MV-4-11 (cell line): ENCODE measurements at places on chromosomes 2 and 18.

- peak; percentile 12 for DNase-seq
Measured at GRCh38 chr2:127392133-127392827, 4.5 kb upstream of the MAP3K2 start.

DNA sequence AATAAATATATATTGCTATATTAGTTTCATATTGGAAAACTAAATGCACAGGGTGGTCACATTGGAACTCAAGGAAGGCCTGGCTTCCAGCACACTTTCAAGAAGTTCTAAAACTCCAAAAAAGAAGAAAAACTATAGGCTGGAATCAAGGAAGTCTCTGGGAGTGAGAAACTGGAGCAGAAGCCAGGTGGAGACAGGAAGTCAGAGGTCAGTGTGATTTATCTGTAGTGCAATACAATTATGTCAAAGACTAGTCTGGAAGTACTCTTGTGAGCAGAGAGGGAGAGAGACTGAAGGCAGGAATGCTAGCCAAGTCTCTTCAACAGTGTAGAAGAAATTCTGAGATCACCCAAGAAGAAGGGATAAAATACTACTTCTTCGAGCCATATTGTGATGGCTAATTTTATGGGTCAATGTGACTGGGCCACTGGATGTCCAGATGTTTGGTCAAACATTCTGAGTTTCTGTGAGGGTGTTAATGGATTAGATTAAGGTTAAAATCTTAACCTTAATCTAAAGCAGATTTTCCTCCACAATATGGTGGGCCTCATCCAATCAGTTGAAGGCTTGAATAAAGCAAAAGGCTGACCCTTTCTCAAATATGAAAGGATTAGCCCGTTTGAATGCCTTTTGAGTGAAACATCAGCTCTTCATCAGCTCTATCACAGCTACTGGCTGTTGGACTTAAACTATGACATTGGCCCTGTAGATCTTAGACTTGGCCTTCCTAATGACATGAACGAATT, 208.0 kb downstream of the TDRD15 start:
- no peak for DNase-seq

DNA sequence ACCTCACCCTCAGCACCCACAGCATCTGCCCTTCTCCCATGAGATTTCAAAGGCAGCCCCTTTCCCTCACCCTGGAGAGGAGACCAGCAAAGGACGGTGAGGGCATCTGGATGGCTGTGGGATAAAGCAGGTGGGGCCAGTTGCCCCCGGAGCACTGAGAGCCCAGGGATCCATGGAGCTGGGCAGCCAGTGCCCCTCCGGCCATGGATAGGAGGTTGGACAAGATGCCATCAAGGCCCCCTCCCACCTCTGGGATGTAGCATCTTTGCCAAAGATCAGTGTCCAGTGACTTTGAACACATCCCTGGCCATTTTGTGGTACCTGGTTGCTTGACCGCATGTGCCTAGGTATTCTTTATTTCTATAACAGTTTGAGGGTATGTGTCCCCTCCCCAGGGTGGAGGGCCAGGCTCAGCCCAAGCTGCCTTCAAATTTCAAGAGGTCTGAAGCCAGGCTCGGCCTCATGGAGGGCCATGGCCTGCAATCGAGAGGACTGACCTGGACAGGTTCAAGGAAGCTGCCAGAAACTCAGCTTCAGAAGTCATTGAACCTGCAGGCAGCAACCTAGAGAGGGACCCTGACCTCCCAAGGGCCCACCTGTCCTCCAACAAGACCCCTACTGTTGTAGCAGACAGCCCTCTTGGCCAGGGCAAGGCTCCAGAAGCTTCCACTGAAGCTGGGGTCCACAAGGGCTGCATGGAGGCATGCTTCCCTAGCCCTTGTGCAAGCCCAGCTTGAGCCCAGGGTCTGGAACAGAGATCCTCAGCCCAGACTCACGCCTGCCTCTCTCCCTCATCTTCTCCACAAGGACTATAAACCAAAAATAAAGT, 55.5 kb upstream of the BIN1 start:
- DNase-seq: no peak

DNA sequence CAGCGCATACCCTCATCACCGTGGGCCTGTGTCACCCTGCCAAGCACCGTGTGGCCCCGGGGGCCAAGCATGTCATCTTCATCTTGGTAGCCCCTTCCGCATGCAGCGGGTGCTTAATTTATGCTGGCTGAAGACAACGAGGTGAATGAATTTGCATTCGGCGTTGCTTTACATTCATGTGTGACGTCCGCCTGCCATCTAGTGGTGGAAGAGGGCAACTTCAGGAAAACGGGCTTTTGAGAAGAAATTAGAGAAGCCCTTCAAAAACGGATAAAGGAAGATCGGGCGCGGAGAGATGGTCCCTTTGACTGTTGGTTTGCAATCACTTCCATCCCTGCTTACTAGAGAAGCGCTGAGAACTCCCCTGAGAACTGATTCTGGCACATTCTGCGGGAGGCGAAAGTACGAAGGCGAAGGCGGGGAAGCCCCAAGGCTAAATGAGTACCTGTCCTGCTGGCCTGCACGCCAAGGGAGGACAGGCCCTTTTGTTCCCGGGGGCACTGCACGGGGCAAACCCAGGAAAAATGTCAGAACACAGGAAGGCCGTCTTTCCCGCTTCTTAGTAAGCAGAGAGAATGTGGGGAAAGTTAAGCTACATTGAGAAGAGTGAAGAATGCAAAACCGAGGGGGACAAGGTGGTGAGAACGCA, 145.9 kb downstream of the ZNF516 start:
- peak; percentile 61 for DNase-seq

- DNase-seq: no peak
Measured at GRCh38 chr2:222421626-222422025, 2.7 kb upstream of the SGPP2 start.

DNA sequence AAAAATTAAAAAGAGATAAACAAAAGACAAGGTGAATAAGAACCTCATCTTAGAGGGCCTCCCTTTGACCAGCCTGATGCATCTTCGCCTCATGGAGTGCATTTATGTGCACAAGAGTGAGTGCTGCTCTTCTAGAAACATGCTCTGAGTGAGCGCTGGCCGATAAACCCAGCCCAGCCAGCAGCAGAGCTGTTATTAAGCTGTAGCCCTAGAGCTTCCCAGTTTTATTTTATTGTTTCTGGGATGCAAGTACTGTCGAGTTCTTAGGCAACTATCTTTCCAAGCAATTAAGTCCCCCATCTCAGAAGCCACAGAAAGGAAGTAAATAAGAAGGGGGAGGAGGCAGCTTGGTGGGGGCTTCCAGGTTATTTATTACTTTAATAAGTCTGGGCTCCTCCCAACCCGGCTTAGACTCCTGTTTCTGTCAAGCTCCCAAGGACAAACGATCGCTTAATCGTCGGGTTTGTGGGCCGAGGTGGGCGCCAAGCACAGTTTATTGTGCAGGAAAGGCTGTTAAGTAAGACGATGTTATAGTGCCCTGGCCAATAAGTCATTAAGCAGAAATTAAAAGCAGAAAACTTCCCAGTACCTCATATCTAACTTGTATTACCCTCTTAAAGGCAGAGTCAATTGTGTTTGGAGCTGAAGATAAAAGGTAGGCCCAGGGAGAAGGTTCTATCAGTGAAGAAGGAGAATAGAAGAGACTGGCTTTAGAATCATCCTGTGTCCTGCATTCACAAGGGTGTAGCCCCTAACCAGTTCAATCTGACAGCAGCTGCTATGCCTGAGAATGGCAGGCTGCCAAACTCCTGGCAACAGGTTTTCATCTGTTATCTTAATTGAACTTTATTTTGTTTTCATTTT, 176.3 kb downstream of the PIK3C3 start:
- no peak for DNase-seq

GRCh38 chr2:11102956-11103860, 52.1 kb upstream of the SLC66A3 start:
- no peak for DNase-seq

GRCh38 chr18:61841706-61842105, 51.1 kb downstream of the RNF152 start:
- DNase-seq: no peak

- no peak for DNase-seq
Measured at GRCh38 chr2:28678175-28678855, 73.3 kb upstream of the PPP1CB start.

- DNase-seq: no peak
Measured at GRCh38 chr2:195252018-195252417, 405.0 kb upstream of the SLC39A10 start.

DNA sequence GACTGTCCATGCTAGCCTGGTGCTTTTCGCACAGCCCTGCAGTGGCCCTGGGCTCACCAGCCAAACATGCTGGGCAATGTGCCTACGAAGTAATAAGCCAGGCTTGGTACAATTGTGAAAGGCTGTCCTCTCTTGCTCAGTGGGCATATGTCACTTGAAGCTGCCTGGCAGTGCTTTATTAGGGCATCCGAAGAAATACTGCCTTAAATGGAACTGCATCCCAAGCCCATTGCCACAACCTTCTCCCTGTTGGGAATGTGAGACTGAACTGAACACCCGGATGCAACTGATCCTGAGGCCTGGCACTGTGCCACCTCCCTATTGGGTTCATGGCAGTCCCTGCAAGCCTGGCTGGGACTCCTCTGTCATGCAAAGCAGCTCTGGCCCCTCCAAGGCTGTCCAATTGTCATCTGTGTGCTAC, 15.9 kb downstream of the CAPG start:
- no peak for DNase-seq

GRCh38 chr2:164662066-164662465, 40.8 kb upstream of the GRB14 start:
- DNase-seq: no peak

- no peak for DNase-seq
Measured at GRCh38 chr2:36355890-36356297, 316 bp downstream of the CRIM1 start.

GRCh38 chr2:47992671-47993070, 86.4 kb upstream of the FBXO11 start:
- no peak for DNase-seq

DNA sequence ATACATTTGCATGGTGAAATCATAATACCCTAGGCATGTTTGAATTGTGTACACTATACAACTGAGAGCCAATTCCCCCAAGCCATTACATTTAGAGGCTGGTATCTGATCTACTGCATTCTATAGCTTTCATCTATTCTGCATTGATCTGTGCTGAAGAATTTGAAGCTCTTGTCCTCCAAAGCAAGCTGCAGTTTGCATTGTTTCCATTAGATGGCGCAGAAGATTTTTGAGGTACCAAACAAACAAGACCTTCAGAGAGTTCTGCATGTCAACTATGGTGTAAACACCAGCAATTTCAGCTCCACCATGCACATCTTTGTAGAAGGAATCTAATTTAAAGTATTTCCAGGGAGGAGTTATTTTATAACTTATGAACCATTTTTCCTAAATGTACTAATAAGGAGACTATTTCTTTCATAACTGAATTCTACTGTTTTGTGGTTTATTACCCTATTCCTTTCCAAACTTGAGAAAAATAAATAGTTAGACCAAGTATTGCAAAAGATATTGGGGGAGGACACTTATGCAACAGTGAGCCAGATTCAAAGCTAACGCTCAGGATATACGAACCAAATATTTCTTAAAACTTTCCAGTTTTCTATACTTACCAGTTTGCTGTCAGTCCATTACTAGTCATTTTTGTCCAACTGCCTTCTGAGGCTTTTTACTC, 761.8 kb upstream of the ACVR2A start:
- peak; percentile 39 for DNase-seq

- DNase-seq: no peak
Measured at GRCh38 chr18:30743033-30743432, 299.5 kb downstream of the DSC3 start.

- no peak for DNase-seq
Measured at GRCh38 chr2:229635371-229635680, 79.0 kb downstream of the DNER start.
